Right renal pelvis (tissue), 4 donors: ENCODE measurements at places on chromosomes 6 and 20.

- DNase-seq: no peak
These were observed 10.1 kb downstream of the CSNK2A1 start for GRCh38 chr20:533526-533925.

- DNase-seq: no peak
These were observed 19.8 kb downstream of the PXDC1 start for GRCh38 chr6:3731700-3732099.

DNA sequence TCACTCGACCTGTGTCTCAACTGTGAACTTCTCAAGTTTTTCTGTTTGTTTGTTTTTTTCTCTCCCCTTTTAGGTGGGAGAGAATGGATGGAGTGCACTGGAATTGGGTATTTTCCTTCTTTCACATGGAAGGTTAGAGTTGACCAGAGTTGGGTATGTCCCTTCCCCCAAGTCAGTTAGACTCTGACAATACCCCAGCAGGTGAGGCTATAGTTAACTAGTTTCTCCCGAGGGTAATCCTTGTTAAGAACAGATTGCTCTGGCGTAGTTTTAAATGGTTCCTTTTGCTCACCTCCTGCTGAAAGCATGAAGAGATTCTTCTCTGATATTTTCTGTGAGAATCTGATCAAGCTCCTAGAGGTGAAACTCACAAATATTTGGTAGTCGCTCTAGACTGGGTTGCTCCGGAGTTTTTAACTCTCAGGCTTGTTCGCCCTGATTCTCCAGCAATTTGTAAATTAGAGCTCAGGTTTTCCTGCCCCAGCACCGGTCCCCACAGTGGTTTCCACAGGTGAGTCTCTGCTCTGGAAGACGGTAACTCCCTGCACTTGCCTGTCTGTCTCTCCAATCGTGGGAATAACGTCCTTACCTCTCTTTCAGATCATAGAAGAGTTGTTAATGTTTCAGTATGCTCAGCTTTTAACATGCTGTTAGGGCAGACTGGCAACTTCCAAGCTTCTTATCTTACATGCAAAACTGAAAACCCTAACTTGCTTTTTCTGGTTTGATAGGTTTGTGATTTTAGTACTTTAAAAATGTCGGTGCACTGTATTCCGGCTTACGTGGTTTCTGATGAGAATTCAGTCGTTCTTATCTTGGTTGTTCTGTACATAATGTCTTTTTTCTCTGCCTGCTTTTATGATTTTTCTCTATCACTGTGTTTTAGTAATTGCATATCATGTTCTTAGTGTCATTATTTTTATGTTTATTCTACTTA lies 111.2 kb upstream of the HIVEP1 start:
- no peak for DNase-seq

DNA sequence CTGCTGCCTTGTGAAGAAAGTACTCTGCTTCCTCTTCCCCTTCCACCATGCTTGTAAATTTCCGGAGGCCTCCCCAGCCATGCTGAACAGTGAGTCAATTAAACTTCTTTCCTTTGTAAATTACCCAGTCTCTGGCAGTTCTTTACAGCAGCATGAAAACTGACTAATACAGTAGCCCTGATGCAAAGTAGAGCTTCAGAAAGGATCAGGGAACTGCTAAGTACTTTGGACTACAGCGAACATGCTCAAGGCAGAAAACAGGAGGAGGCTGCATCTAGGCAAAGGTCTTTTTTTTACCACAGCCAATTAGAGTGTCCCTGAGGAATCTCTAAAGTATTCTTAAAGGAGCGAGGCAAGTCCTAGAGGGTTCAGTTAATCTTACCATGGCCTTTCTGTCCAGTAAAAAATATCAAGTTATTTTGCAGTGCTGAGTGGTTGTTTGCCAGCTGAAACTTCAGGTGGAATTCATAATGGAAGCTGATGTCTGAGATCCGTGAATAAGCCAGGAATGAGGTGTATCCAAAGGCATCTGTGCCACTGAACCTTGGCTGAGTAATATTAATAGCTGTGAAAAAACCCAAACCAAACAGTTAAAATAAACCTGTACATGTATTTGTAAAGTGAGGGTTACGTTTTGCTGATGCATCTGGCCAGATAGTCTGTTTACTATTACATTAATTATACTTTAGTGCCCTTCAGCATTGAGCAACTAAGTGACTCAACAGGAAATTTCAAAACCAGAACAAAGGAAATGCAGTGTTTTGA lies 170.4 kb downstream of the PHF3 start:
- DNase-seq: no peak

DNA sequence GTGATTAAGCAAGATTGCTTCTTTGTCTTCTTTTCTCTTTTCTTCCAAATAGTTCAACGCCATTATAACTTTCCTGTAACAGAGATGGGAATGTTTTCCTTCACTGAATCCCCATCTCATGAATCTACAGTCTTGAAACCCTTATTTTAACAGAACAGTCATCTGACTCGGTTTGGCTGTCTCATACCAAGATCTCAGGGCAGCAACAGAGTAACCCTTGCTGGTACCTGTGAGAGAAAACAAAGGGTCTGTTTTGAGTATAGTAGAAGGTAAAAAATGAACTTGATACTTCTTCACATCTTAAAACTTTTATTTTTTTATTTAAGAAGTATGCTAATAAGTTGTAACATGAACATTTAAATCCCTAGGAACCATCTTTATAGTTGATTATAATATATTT lies 19.6 kb upstream of the DSE start:
- DNase-seq: no peak

DNA sequence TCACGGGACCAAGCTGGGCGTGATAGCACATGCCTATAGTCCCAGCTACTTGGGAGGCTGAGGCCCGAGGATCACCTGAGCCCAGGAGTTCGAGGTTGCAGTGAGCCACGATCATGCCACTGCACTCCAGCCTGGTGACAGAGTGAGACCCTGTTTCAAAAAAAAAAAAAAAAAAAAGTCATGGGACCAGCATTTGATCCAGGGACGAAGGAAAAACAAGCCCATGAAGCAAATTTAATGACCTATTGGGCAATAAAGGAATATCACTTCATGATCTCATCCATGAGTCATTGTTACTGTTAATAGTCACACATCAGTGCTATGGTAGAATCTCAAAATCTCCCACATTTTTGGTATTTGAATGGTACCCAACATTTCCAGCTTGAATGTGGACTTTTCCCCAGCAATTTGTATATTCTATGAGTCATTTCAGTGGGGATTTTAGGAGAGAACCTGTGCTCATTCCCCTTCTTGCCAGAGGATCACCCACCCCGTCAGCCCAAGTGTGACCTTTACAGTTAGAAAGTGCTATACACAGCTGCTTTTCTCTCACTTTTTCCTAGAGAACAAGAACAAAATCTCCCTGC lies 8.5 kb upstream of the SOD2 start:
- DNase-seq: no peak

GRCh38 chr6:3911614-3912336 lies 62.6 kb downstream of the FAM50B start:
- peak; percentile 49 for DNase-seq

- DNase-seq: no peak
These were observed 10.8 kb upstream of the FYN start for GRCh38 chr6:111884068-111884467.

DNA sequence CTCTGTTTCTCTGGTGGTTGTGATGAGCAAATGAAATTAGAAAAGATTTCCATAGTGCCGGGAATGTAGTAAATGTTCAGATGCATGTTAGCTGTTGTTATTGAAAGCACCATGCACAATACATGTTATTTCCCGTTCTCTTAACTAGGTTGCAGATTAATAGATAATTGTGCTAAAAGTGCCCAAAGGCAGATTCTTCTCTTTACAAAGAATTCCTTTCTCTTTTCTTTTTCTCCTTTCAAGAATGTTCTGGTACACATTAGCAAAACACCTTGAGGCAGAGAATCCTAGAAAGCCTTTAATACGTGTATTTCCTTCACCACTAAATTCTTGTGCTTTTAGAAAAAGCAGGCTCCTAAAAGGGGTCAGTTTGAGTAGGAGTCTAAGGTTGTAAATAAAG lies 121.1 kb upstream of the ASF1A start:
- DNase-seq: no peak

DNA sequence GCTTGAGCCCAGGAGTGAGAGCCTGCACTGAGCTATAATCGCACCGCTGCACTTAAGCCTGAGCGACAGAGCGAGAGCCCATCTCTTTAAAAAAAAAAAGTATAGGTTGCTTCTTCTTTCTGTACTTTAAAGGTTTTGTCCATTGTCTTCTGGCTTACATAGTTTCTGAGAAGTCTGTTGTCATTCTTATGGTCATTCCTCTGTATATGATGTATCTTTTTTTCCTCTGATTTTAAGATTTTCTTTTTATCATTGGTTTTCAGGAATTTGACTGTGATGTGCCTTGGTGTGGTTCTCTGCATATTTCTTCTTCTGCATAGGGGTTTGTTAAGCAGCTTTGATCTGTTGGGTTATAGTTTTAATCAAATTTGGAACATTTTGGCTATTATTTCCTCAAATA lies 29.1 kb downstream of the QRSL1 start:
- no peak for DNase-seq

DNA sequence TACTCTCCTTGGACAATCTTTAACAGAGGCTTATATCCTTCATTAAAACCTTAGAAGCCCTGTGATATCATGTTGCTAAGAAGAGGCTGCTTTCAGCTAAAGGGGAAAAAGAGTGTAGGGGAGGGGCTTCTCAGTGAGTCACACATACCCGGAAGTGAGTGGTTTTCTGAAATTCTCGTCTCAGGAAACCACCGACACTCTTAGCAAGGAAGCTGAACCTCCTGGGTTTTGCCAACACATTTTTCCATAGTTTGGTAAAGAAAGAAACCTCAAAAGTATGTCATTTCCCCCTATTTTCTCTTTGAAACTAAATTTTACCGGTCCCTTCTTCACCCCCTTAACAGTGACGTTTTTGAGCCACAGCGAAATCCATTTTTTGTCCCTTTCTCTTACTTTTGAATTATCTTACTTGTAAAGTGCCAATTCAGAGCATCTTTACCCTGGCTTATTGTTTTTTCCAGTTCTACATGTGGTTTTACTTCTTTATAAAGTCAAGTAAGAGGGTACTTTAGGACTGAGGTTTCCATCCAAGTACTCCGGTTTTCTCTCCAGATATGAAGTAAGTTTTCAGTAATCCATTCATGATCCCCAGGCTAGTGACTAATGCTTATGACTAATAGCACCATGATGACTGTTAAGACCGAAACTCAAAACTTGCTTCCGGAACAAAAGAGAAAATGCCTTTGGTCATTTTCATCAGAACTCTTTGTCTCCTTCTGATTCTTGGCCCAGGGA lies 219.3 kb downstream of the ARHGAP18 start:
- DNase-seq: no peak

- DNase-seq: no peak
These were observed 621.5 kb upstream of the BTBD3 start for GRCh38 chr20:11296221-11296620.

- DNase-seq: no peak
These were observed 20.2 kb upstream of the SLC22A3 start for GRCh38 chr6:160327981-160328380.

- DNase-seq: no peak
These were observed 2.5 kb downstream of the TMEM63B start for GRCh38 chr6:44129841-44130322.

GRCh38 chr6:98871057-98871456 lies 36.7 kb downstream of the POU3F2 start:
- no peak for DNase-seq

GRCh38 chr20:63224412-63225081 lies 8.6 kb upstream of the YTHDF1 start:
- no peak for DNase-seq

GRCh38 chr20:47346172-47346571 lies 10.3 kb downstream of the ZMYND8 start:
- DNase-seq: no peak
